ENCODE measurements at places on chromosomes 5 and 9.

DNA sequence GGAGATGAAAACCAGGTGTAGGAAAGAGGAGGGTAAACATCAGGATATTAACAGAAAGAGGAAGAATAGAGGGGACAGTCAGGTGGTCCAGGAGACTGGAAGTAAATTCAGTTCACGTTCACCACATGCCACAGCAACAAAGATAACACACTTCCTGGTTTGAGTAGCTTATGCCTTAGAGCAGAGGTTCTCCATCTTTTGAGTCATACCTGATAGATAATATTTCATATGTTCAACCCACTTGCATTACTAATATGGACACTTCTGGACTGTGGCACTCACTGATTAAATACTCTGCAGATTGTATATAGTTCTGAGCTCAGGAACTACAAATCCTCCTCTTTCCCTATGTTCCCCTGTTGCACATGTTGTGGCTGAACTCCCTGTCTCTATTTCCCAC, 179.9 kb upstream of the NR3C1 start:
- DNase-seq = no peak

- DNase-seq = no peak
Observed at GRCh38 chr9:79745752-79746336, 174.1 kb downstream of the TLE4 start.

DNA sequence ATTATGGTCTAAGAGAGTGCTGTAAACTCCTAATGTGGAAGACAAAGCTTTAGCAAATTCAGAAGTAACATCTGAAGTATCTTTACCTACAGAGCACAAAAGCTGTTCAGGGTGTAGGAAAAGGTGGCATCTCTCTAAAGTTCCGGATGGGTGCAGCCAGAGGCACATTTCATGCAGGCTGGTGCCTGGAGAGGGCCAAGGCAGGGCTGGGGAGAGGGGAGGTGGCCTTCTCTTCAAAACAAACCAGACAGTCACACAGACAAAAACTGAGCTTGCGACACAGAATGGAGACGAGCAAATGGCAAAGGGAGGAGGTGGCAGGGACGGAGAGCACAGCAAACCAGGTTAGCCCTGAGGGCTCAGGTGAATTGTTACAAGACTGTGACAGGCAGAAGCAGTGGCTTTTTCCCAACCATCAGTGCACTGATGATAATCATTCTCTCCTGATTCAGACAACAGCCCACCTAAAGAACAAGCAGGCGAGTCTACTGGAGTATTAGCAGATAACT, 121.5 kb upstream of the PCA3 start:
- DNase-seq = no peak

DNA sequence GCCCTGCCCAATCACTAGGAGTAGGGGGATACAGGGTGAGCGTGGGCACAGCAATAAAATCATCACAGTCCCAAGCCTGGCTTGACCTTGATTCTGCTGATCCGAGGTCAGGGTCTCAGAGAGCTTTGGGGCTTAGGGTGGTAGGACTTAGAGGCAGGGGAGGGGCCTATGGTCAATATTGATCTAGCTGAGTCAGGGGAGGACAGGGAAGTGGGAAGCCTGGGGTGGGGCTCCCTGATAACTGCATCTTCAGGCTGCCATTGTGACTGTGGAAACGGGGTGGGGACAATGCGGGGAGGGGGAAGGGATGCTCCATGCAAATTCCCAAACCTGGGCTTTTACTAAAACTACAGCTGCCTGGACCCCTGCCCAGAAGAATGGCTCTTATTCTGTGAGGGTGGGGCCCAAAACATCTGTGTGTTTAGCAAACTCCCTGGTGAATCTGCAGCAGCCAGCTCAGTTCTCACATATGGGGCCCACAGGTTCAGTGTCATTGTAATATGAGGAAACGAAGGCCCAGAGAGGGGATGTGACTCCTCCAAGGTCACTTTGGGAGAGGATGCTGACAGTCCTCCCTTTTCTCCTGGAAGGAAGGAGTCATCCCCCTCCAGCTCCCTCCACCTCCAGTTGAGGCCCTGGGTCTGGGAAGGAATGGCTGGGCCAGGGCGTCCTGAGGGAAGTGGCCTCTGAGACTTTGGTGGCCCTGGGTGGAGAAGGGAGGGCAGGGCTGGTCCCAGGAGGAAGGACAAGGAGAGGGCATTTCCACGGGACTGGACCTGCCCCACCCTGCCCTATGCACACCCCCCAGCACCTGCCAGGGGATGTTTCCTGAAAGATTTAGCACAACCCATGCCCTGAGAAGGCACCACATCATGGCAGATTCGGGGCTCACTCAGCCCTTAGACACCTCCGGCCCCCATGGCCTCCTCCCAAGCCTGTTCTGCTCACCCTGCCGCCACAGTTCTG, 26.4 kb downstream of the SLC6A7 start:
- DNase-seq = no peak

- DNase-seq = no peak
Observed at GRCh38 chr5:17439956-17440355, 58.1 kb upstream of the TAF11L2 start.

DNA sequence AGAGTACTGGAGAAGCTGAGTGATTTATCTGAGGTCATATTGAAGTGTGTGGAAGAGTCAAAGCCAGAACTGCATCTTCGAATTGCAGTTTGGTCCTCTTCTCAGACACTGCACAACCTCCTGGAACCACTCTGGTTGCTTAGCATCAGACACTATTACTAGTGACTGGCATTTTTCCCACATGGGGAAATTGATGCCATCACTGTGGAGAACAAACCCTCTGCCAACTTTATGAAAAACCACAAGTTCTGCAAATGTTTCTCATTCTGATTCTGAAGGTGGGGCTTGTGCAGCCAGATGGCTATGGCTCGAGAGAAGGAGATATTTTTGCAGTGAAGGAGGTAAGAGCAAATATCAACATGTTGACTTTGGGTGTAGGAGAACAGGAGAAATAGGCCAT, 67.2 kb downstream of the KCTD16 start:
- DNase-seq = no peak

- DNase-seq = no peak
Observed at GRCh38 chr5:151622367-151623088, 31.4 kb upstream of the FAT2 start.

- no peak for DNase-seq
Observed at GRCh38 chr9:82382887-82383616, 394.5 kb downstream of the SPATA31D1 start.

GRCh38 chr9:129368444-129368978, 190.4 kb upstream of the IER5L start:
- no peak for DNase-seq

GRCh38 chr5:131682826-131683225, 47.8 kb upstream of the RAPGEF6 start:
- no peak for DNase-seq

- DNase-seq = no peak
Observed at GRCh38 chr9:136769710-136770191, 5.4 kb upstream of the LCN15 start.

- DNase-seq = no peak
Observed at GRCh38 chr5:63043792-63044191, 465.2 kb downstream of the LRRC70 start.

GRCh38 chr9:33157960-33158842, 8.9 kb downstream of the B4GALT1 start:
- DNase-seq = no peak

DNA sequence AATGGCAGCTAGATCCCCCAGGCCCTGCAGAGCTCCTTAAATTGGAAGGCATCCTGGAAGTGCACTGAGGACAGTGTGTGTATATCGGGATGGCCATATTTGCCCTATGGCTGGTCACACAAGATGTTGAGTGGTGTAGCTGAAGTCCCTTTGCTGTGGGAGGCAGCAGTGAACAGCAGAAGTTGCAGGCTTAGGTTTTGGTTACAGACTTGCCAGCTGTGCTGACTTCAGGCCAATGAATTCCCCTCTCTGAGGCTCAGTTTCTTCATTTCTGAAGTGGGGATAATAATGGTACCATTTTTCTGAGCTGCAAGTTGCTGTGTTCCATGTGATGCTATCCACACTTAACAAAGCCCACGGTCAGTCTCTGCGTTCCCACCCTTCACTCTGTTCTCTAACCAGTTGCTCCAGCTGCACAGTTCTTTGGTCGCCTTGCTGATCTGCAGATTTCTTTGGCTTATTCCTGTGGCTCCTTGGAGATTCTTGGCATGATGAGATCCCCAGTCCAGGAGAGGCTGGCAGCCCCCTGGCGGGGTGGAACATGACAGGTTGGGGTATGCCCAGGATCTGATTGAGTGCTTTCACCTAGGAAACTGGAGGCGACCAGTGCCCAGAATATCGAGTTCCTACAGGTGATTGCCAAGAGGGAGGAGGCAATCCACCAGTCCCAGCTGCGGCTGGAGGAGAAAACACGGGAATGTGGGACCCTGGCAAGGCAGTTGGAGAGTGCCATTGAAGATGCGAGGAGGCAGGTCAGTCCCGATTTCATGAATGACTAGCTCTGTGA, 6.5 kb upstream of the GLE1 start:
- DNase-seq = no peak

- no peak for DNase-seq
Observed at GRCh38 chr9:136060671-136061371, 34.3 kb downstream of the NACC2 start.

- DNase-seq = no peak
Observed at GRCh38 chr5:170771496-170771895, 12.0 kb upstream of the GABRP start.

DNA sequence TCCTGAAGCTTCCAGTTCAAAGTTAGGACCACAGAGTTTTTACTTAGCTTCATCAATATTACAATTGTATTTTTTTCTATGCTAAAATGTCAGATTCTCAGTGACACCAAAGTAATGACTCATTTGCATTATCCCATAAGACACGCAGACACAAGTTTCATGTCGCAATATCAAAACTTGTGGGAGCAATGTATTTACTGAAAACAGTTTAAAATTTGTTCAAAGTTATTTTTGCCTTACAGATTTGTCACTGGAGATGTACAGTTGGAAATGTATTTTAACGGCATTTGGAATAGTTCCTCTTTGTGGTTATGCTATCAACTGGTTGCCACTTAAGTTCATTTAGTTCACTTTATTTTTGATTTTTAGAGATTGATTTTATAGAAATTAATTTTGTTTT, 36.2 kb upstream of the DAP start:
- DNase-seq = no peak

DNA sequence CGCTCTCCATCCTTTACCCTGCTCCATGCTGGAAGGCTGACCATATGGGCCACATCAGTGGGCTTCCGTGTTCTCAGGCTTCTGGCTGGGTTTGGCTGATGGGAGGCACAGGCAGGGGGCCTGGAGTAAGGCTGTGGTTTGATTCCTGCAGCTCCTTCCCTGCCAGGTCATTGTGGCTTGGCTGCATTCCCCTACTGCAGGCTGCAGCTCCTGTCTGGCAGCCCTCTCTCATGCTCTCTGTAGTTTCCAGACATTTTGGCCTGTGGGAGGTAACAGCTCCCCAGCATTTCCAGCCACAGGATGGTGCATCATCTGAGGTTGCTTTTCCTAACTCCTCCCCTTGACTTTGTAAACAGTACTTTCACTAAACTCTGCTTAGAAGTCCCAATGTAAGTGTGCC, 102.0 kb upstream of the PTPN3 start:
- no peak for DNase-seq

DNA sequence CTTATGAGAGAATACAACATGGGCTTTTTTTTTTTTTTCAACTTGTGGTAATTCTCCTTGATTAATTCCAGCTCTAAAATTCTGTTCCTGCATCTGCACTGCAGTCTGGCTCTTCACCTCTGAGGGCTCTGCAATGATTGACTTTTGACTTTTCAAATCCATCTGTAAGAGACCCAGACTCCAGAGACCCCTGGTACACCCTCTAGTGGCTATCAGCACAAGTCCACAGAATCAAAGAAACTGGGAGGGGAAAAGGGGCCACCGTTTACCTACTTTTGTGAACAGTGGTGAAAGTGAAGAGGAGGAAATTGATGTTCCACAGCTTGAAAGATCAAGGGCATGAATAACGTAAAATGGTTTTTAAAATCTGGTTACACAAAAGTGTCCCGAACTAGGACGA, 151.6 kb downstream of the SLIT3 start:
- DNase-seq = peak; percentile 89

GRCh38 chr9:116267021-116267420, 113.4 kb downstream of the PAPPA start:
- no peak for DNase-seq

GRCh38 chr9:2477755-2478154, 143.8 kb upstream of the VLDLR start:
- DNase-seq = no peak

GRCh38 chr9:84970432-84970831, 300.9 kb downstream of the NTRK2 start:
- no peak for DNase-seq

DNA sequence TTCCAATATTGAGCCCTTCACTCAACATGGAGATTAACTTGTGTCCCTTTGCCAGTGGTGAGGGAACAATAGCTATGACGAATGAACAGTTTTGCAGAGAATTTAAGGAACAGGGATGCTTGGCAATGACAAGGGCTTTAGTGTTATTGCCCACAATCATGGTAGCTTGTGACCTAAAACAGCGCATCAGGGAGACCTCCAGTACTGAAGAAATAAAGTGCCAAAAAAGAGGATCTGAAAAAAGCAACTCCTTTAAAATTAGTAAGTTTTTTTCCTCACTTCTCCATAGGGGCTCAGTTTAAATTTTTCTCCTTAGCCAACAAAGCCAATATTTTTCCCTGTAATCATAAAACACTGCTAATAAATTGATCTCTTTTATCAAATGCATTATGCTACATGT, 41.8 kb upstream of the PAM start:
- DNase-seq = no peak

GRCh38 chr5:80219391-80219790, 36.5 kb downstream of the SERINC5 start:
- DNase-seq = no peak

DNA sequence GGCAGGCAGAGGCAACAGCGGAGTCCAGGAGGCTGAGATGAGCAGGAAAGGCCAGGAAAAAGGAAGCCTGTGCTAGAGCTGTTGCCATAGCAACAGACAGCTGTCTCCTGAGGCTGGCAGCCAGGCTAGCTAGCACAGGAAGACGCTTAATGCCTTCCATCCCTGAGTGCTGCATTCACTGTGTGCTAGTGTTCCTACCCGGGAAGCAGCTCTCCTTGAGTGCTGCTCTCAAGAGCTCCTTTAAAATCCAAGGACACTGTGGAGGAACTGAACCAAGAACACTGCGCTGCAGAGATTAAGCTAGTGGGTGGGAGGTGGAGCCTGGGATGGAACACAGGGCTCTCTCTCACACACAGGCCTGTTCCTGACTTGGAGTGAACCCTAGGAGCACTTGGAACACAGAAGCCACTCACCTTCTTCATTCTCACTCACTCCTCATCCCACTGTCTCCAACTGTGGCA, 53.5 kb upstream of the IL7R start:
- peak; percentile 70 for DNase-seq

DNA sequence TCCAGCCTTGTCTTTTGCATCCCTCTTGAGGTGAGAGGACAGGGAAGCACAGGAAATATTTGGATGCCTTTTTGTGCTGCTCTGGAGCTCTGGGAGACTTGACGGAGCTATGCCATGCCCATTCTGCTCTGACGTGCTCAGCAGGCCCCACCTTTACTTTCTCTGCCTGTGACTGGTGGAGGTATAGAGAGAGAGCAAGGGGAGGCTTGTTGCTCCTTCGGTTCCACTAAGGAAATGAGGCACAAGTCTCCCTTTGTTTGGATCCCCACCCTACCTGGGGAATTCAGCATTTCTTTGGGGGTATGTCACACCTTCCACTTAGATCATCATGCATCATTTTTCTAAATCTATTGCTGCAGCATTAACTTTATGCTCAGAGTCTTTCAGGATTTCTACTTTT, 121.8 kb upstream of the CNTLN start:
- DNase-seq = no peak

- DNase-seq = no peak
Observed at GRCh38 chr9:135212961-135213360, 125.5 kb downstream of the OLFM1 start.

- DNase-seq = peak; percentile 30
Observed at GRCh38 chr5:107806705-107807104, 136.0 kb upstream of the EFNA5 start.

Data from SK-N-DZ (cell line).